ENCODE measurements at places on chromosomes 16 and 17.

DNA sequence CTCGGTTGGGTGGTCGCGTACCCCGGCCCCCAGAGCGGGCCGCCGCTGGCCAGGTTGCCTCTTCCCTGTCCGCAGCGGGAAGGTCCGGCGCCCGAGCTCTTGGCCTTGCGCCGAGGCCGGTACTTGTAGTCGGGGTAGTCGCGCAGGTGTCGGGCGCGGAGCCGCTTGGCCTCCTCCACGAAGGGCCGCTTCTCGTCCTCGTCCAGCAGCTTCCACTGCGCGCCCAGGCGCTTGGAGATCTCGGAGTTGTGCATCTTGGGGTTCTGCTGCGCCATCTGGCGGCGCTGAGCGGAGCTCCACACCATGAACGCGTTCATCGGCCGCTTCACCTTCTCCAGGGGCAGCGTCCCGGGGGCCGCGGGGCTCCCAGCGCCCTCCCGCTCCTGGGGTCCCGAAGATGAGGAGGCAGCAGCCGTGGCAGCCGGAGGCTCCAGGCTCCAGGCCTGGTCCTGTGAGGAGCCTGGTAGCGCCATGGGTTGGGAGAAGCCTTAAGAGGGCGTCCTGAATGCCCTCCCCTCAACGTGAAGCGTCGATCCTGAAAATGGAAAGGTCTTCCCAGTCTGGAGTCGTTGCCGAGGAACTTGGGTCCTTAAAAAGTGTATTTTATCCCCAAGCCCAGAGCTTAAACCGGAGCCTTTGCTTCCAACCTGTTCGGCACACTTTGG is 558 bp downstream of the SOX15 start:
- no peak for DNase-seq

GRCh38 chr17:76584427-76585032 is 1.1 kb downstream of the ST6GALNAC2 start:
- DNase-seq, result no peak

- no peak for DNase-seq
These were observed 5.0 kb upstream of the CCDC57 start for GRCh38 chr17:82217530-82218204.

DNA sequence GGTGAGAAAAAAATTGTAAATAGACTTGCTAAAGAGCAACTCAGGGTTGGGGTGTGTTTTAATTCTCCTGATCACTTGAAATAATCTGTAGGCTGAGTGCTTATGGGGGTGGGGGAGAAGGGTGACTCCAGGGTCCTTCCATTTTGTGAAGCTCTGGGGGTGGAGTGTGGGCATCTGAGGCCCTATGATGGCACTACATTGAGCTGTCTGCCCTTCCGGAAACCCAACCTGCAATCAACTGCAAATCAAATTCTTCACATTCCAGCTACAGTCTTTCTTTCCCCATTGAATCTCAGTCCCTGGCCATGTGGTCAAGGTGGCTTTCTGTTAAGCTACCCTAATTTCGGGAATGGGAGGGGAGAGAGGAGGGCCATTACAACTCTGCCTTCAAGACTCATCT is 6.0 kb upstream of the CDC6 start:
- no peak for DNase-seq

GRCh38 chr17:64492481-64493109 is 4.3 kb downstream of the POLG2 start:
- DNase-seq, result no peak

- DNase-seq, result peak; percentile 63
These were observed 64.8 kb upstream of the AMZ2 start for GRCh38 chr17:68182940-68183551.

DNA sequence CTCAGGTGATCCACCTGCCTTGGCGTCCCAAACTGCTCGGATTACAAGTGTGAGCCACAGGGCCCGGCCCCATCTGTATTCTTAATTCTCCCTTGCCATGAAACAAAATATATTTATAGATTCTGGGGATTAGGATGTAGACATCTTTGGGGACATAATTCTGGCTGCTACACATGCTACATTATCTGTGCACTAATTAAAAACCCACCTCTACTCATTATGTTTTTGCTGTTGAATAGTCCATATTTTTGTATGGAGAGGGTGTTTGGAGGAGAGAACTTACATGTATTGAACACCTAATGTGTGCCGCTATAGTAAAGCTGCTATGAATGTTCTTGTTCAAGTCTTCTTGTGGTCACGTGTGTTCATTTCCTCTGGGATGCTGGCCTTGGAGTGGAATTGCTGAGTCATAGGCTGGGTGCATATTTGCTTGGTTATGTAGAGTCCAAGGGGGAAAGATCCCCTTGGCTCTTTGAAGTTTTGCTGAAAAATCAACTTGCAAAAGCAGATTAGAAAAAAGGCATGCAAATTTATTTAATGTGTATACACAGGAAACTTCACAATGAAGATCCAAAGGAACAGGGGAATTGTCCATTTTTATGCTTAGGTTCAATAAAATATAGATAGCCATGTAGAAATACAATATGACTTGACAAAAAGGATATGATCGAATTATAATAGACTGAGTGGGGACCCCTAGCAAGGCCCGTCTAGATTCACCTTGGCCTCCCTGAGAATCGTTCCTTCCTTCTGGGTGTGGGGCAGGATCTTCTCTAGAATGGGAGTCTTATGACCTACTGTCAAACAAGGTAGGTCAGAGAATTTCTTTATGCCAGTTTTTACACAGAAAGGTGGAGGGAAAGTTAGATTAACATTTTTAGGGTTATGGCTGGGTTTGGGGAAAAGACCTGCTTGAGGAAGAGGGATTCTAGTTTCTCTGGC is 42.1 kb upstream of the GPRC5B start:
- DNase-seq, result no peak

DNA sequence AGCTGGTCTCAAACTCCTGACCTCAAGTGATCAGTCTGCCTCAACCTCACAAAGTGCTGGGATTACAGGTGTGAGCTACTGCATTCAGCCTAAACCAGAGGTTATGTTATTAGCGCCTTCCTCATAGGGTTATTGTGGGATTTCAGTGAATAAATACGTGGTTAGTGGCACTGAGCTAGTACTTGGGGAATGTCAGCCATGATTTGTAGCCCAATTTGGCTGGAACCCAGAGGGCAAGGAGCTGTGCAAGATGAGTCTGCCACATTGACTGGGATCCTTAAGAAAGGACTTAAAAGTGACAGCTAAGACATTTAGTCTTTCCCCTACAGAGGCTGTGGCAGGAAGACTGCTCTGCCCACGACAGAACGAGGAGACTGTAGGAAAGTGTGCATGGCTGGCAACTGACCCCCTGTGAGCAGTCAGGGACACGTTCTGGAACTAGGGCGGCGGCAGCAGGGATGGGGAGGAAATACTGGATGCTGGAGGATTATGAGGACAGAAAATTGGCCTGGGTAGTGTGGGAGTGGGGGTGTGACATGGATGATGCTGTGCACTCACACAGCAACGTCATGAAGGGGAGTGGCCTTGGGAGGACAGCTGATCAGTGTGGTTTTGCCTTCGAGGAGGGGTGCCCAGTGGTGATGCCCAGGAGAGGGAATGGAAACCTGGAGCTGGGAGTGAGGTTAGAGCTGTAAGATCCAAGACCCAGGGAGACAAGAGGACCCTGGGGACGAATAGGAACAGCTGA is 14.6 kb downstream of the ATP5PD start:
- no peak for DNase-seq

- DNase-seq, result no peak
These were observed 345.0 kb downstream of the SLC39A11 start for GRCh38 chr17:72747501-72747900.

- DNase-seq, result no peak
These were observed 8.3 kb downstream of the PIK3R6 start for GRCh38 chr17:8859027-8859803.

GRCh38 chr16:49617710-49618330 is 238.1 kb downstream of the ZNF423 start:
- no peak for DNase-seq

DNA sequence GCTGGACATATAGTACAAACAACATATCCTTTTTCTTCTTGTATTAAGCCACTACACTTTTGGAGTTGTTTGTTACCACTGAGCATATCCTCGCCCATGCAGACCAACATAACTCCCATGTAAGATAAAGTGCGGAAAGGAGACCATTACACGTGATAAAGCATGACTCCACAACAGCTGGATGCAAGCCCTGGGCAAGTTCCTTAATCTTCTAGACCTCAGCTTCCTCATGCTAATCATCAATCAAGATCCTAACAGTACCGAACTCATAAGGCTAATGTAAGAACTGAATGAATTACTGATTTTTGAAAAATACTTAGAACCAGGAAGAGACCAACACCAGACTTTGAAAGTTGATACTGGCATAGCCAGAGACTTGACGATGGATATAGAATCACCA is 47.0 kb upstream of the GSG1L start:
- DNase-seq, result no peak

- no peak for DNase-seq
These were observed 68.0 kb downstream of the AMFR start for GRCh38 chr16:56357241-56357764.

GRCh38 chr17:44335968-44336367 is 9.1 kb upstream of the GRN start:
- no peak for DNase-seq

GRCh38 chr17:66378296-66378695 is 75.9 kb downstream of the PRKCA start:
- DNase-seq, result no peak

GRCh38 chr17:20993863-20994778 is 48.7 kb downstream of the USP22 start:
- DNase-seq, result no peak

DNA sequence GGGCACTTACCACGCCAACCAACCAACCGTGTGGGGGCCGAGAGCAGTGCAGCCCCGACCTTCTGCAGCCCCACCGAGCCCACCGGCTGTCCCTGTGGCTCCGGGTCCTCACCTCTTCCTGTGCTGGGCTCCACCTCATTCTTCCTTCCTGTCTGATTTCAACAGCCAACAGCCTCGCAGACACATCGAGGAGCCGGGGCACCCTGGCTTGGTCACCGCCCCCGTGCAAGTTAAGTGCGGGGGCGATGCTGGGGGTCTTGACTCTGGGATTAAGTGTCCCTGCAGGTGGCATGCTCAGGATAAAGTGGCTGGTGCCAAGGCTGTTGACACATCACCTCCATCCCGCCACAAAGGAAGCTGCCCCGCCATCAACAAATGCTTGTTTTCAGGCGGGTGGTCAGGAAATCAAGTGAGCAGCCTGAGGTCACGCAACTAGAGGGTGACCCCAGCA is at the start of gene NLRC3:
NLRC3 (minus strand) TSS at position 102 of the 451 bp plus-strand sequence. CDS start 12,367 bp downstream, outside the sequence.
- peak; percentile 13 for DNase-seq

GRCh38 chr17:81246679-81247338 is 7.7 kb downstream of the NDUFAF8 start:
- no peak for DNase-seq

DNA sequence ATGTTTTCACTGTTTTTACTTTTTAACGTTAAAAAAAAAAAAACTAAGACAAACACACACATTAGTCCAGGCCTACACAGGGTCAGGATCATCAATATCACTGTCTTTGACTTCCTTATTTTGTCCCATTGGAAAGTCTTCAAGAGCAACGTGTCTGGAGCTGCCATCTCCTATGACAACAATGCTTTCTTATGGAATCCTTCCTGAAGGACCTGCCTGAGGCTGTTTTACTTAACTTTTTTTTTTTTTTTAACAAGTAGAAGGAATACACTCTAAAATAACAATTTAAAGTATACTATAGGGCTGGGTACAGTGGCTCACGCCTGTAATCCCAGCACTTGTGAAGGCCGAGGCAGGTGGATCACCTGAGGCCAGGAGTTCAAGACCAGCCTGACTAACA is 71.8 kb upstream of the BCAR1 start:
- DNase-seq, result no peak

DNA sequence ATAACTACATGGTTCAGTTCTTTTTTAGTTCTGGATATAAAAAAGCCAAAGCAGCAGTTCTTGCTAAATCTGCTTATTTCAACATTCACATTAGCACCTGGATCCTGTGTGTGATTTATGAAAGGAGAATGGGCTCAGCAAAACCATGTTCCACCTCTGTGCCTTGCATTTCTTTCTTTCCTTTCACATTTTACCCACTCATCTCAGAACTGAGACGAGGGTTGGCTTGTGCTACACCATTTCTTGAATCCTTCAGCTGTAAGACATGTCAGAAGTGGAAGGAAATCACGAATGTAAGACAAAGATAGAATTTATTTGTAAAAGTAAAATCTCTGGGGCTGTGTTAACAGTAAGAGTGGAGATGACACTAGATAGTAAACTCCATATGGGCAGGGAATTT is 1.2 kb upstream of the UTP6 start:
- DNase-seq, result no peak

DNA sequence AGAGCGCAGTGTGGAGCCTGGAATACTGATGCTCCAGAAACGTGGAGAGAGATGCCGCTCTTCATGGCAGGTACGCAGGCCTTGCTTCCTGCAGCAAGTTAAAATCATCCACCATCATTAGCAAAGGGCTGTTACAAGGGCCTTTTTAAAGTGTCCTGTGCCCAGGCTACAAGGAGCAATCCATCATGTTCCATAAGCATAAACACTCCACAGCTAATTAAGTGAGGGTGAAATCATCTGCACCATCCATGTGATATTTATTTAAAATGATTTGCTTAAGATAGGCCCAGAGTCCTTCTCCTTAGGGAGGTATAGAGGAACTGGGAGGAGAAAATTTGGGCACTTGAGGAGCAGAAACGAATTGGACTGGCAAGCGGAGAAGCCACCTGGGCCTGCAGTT is 372.1 kb downstream of the XYLT1 start:
- no peak for DNase-seq

- DNase-seq, result no peak
These were observed 3.0 kb upstream of the BCAR1 start for GRCh38 chr16:75254359-75254837.

- no peak for DNase-seq
These were observed 1503.7 kb downstream of the CDH11 start for GRCh38 chr16:63617990-63618763.

DNA sequence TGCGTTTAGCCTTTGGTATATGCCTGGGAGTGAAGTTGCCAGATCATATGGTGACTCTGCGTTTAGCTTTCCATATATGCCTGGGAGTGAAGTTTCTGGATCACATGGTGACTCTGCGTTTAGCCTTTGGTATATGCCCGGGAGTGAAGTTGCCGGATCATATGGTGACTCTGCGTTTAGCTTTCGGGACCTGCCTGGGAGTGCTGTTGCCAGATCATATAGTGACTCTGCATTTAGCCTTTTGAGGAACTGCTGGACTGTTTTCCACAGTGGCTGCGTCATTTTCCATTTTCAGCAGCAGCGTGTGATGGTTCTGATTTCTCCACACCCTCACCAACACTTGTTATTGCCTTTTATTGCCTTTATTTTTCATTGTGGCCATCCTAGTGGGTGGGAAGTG is 73.0 kb downstream of the OR1D5 start:
- DNase-seq, result no peak
